Head of caudate nucleus (tissue), 42 donors: ENCODE measurements at places on chromosomes 11 and 22.
A peak's percentile ranks its signal among the peaks of the same experiment; 100 is the strongest.

GRCh38 chr22:50084614-50085021, 608 bp downstream of the MLC1 start:
- no peak for DNase-seq

- DNase-seq, result peak; percentile 83
These were observed 102.6 kb downstream of the TMPRSS5 start for GRCh38 chr11:113603277-113604059.

- no peak for DNase-seq
These were observed 165.6 kb downstream of the ETS1 start for GRCh38 chr11:128421577-128422330.

DNA sequence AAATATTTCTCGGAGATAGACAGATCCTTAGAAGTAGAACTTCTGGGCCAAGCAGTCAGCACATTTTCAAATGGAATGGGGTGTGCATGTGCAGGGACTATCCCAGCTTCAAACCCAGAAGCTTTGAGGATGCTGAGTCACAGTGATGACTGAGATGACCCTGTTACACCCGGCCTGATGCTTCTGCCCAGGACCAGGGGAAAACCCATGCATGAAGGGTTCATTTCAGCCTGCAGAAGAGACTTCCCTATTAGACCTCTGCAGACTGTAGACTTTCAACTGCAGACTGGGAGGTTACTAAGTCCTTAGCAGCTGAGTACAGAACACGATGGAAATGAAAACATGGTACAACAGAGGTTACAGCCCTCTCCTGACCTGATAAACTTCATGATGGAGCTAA, 3.6 kb upstream of the OR2AT4 start:
- no peak for DNase-seq

DNA sequence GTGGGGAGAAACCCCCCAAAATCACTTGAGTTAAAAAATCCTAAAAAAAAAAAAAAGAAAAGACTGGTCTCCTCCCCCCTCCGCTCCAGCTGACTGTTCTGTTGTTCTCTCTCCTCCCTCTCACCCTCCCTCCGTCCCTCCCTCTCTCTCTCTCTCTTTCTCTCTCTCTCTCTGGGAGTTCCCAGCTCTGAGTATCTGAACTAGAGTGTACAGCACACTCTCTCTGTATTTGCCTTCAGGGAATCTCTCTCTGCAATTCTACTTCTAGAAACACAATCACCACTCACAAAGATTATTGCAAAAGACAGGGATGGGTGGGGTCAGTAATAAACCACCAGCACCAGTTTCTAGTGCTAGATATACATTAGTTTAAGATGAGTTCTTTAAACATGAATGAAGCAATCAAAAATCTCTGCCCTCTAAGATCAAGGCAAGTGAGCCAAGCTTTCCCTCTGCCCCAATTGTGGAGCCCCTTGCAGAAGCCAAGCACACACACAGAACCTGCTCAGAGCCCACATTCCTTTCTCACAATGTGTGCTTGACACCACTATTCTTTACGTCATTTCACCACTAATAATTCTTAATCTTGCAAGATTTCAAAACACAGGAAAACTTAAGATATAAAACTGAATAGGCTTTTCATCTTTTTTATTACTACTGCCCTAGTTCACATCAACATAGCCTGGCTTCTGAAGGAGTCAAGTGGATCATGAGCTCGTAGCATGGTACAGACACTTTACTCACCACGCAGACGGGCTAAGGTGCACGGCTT, 133.5 kb downstream of the RBFOX2 start:
- DNase-seq, result peak; percentile 70

GRCh38 chr11:75265851-75266531, 25.4 kb downstream of the TPBGL start:
- no peak for DNase-seq

GRCh38 chr11:74572349-74572748, 20.0 kb upstream of the POLD3 start:
- no peak for DNase-seq

DNA sequence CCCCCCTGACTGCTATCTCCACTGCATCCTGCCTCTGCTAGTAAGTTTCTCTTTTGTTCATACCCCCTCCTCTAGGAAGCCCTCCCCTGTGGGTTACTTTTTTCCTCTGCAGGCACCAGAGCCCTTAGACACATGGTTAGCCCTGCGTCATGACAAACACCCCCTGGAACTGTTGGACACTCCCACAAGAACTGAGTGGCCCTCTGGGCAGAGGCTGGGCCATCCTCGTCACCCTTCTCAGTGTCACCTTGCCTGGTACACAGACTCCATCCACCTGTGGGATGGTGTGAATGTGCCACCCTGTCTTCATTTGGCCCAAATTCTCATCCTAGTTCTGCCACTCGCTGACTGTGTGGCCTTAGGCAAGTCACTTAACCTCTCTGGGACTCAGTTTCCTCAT, 4.1 kb upstream of the RAB3IL1 start:
- no peak for DNase-seq

GRCh38 chr22:29798318-29798717, 31.1 kb downstream of the UQCR10 start:
- DNase-seq, result no peak

GRCh38 chr22:17213976-17214375, 5.3 kb downstream of the ADA2 start:
- peak; percentile 16 for DNase-seq

GRCh38 chr11:27388869-27389268, 25.9 kb upstream of the CCDC34 start:
- no peak for DNase-seq

- no peak for DNase-seq
These were observed 8.5 kb downstream of the NTM start for GRCh38 chr11:131378931-131379330.

DNA sequence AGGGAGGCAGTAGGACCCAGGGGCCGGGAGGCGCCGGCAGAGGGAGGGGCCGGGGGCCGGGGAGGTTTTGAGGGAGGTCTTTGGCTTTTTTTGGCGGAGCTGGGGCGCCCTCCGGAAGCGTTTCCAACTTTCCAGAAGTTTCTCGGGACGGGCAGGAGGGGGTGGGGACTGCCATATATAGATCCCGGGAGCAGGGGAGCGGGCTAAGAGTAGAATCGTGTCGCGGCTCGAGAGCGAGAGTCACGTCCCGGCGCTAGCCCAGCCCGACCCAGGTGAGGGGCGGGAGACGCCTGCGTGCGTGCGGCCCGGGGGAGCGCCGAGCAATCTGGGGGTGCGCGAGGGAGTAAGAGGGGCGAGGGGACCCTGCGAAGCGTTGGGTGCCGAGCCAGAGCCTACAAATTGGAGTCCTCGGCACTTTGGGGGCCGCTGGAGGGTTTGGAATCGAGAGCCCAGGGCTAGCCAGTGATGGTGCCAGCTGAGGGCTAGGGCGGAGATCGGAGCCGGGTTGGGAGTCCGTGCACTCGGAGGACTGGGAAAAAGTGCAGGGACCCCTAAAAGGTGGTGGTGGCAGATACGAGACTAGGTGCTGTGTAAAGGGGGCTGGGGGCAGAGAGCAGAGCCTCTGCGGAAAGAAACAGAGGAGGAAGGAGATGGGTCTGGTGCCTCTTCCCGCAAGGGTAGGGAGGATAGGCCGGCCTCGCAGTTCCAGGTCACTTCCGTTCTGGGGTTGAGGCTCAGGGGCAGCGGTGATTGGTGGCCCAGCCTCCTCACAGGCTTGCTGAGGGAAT, at the start of gene SERPINH1:
TSS of gene SERPINH1 (plus strand) at position 206 of the 788 bp plus-strand sequence. CDS start 4,097 bp downstream, outside the sequence.
- peak; percentile 81 for DNase-seq

- DNase-seq, result no peak
These were observed 16.1 kb upstream of the APOA1 start for GRCh38 chr11:116853461-116854073.

- DNase-seq, result no peak
These were observed 92.3 kb upstream of the TEAD1 start for GRCh38 chr11:12581923-12582322.

DNA sequence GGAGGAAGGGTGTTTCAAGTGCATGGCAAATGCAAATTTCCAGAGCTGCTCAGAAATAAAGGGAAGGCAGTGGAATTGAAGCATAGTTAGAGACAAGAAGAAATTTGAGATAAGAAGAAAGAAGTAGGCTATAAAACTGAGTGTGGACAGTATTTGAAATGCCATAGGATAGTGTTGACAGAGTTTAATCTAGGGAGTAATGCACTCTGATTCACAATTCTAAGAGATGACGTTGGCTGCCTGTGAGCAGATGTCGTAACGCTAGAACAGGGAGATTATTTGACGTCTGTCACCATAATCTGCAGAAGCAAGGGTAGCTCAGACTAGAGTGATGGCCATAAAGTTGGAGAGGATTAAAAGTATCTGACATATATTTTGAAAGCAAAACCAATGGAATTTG, 389.9 kb upstream of the KIRREL3 start:
- DNase-seq, result no peak

DNA sequence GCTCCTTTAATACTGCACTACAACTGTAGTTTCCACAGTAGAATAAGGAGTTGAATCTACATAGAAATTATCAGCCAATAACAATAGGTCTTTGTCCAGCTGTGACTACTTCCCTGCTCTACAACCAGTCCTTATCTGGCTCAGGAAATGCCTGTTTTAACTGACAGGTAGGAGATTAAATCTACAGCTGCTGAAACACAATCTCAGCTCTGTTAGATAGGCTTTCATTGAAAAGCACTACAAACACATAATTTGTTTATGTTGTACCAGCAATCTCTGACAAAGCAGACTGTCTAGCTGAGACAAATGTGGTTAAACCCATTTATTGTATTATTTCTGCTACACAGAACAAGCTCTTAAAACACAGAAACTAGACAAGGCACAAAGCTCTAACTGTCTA, 230.0 kb downstream of the SOX6 start:
- no peak for DNase-seq

- DNase-seq, result peak; percentile 45
These were observed 17.0 kb downstream of the SLC22A12 start for GRCh38 chr11:64608046-64608445.

GRCh38 chr11:120147094-120147949, 9.4 kb upstream of the TRIM29 start:
- no peak for DNase-seq

DNA sequence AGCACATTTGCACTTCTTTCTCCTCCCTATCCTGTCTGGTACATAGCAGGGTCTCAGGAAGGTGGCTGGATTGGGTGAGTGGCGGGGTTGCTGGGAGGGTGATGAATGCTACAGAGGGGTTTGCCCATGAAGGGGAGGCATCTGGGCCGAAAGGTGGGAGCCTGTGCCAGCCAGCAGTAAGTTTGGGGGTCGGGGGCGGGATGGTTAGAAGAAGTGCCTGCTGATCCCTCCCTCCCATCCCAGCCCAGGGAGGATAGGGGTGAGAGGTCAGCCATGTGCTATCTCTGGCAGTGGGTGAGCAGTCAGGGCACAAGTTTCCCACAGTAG, 2.8 kb downstream of the CD82 start:
- DNase-seq, result no peak

DNA sequence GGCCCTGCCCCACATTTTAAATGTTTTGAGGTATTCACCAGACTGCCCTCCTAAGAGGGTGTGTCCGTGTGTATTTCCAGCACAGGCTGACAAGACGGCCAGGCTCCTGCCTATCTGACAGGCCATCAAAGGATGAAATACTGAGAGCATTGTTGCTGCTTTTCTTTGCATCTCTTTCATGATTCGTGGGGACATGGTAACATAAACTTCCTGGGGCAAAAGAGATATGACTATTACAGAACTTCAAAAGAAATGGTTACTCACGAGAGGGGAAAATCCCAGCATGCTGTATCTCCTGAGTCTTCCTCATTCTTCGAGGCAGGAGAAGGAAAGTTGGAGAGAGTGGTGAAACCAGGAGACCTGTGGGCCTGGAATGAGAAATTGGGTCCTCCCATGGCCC, 10.3 kb upstream of the BIK start:
- no peak for DNase-seq

- peak; percentile 62 for DNase-seq
These were observed 55.3 kb downstream of the CACNA1I start for GRCh38 chr22:39625569-39626537.

DNA sequence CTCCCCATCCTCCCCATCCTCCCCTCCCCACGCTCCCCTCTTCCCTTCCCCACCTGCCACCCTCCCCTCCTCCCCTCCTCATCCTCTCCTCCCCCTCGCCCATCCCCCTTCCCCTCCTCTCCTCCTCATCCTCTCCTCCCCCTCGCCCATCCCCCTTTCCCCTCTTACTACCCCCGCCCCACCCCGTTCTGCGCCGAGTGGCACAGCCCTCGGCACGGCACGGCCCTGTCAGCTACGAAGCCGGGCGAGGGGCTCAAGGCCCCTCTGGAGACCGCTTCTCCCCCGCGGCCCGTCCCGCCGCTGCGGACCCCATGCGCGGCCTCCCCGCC, 449.9 kb downstream of the OPCML start:
- no peak for DNase-seq

DNA sequence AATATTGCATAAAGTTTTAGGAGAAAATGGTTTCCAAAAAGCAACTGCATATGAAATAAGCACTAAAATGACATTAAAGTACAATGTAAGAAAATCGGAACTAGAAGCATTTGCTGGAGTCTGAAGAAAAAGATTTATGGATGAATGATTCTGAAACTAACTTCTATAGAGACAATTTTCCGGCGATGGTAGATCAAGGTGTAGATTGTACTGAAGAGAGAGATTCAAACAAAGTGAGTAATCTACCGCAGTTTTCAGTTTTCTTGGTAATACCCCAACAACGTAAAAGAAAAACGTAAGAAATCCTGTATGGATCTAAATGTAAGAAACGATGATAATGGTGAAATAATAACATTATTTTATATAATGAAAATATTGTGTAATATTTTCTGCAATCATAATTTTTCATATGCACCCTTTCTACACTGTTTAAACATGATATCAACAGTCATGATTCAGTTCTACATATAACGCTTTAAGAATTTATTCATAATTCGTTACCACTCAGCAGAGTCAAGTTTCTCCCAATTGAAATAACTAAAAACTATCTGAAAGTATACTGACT, 1.8 kb upstream of the CDPF1 start:
- no peak for DNase-seq

DNA sequence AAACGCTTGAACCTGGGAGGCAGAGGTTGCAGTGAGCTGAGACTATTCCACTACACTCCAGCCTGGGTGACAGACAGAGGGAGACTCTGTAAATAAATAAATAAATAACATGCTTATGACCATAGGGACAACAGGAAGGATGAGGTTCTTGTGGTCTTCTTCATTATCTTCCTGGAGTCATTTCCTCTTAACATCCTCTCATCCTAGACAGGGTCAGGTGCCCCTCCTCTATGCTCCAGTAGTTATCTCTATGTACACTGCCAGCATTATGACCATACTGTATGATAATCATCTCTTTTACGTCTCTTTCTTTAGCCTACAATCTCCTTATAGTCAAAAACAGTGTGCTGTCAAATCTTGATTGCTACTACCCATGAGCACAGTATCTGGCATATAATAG, 17.7 kb downstream of the RAB30 start:
- DNase-seq, result no peak

GRCh38 chr22:50583294-50583861, 729 bp upstream of the CHKB start:
- no peak for DNase-seq

GRCh38 chr11:75355051-75355450, 3.6 kb upstream of the ARRB1 start:
- no peak for DNase-seq

- DNase-seq, result peak; percentile 43
These were observed 2.2 kb downstream of the CADM1 start for GRCh38 chr11:115501893-115502589.
